Stimulated activated CD8-positive, alpha-beta memory T cell treated with anti-CD3 and anti-CD28 coated beads, Interleukin-15, amount 100 ng/mL, for 4 hours (primary cell): ENCODE measurements at places on chromosomes 12 and 14.
A peak's percentile ranks its signal among the peaks of the same experiment; 100 is the strongest.

- DNase-seq = no peak
Observed at GRCh38 chr12:129570796-129571400, 332.9 kb downstream of the TMEM132D start.

DNA sequence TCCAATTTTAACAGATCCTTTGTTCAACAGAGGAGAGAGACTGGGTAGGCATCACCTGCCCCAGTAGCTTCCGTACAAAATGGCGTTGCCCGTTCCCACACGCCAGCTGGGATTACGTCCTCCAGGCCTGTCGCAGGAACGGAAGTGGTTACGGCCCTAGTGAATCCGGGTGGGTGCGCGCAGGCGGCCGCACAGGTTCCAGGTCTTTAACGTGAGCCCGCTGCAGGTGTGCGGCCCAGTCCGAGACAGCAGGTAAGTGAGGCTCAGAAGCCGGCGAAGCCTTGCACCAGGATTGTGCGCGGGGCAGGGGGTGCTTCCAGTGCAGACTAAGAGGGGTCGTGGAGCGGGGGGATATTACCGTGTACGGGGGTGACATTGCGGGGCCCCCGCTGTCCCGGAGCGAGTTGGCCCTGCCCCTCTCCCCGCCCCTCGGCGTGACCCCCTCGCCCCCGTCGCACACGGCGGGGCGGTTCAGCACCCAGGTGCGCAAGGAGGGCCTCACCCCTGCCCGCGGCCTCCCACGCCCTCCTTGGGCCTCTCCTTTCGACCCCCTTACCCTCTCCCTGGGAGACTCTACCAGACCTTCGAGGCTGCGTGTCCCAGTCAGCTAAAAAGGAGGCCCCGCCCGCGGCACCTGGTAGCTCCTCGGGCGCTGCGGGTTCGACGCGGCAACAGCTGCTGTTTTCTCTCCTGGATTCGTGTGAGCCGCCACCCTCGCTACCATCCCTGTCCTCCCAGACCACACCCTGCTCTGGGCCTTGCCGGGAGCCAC is at the start of gene EXD2:
TSS of gene EXD2 (plus strand) at position 159 of the 772 bp plus-strand sequence. CDS start 17,973 bp downstream, outside the sequence.
- DNase-seq = peak; percentile 38

DNA sequence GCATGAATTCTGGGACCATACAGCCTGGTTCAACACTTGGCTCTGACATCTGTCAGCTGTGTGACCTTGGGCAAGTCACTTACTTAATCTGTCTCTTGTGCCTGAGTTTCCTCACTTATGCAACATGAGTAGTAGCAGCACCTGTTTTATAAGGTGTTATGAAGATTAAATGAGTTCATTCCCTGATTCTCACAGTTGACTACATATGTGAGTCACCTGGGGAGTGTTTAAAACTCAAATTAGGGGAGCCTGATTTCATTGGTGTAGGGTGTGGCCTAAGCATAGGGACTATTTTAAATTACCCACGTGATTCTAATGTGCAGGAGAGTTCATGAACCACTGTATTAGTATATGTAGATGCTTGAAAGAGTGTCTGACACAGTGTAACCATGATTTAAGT is 36.7 kb upstream of the TMEM233 start:
- no peak for DNase-seq

DNA sequence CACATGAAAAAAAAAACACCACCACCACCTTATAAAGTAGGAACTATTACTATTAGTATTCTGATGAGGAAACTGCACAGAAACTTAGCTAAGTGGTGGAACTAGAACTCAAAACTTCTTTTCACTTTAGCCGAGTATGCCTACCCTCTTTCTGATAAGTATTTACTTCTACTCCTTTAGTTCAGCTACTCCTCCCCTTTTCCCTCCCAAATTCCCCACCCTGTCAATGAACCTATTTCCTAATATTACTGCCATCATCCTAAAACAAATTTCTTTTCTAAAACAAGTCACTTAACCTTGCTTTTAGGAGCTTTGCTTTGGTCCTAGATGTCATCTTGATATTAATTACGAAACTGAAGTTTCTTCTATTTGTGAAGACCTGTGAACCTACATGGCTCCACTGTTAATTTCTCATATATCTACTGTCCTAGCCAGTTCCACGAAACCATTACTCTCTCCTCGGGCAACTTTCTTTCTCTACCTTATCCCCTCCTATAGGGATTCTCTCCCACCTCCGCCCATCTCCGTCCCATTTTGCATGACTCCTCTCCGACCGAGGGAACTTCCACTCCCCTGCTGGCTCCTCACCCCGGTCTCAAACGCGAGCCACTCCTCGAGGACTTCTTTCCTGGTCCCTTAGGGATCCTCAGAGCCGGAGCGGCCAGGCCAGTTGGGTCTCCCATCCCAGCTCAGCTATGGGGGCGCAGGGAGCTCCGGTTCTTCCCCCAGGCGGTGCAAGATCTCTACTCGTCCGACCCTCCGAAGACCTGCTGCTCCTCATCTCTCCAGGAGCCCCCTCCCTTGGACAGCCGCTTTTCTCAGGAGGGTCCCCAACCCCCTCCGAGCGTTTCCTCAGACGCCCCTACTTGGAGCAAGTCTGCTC is 1.1 kb downstream of the NUMB start:
- DNase-seq = no peak

DNA sequence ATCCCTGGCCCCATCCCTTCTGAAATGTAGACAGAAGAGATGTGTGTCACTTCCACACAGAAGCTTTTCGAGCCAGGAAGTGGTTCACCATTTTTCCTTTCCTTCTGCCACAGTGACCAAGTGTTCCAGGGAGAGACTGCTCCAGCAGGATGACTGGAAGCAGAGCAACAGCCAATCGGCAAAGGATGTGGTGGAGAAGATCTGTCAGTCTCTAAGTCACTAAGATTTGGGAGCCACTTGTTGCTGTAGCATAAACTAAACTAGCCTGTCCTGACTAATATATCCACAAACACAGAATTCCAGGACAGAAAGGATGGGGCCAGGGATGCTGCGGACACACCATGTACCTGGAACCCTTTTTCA is 42.9 kb downstream of the DUSP6 start:
- no peak for DNase-seq

DNA sequence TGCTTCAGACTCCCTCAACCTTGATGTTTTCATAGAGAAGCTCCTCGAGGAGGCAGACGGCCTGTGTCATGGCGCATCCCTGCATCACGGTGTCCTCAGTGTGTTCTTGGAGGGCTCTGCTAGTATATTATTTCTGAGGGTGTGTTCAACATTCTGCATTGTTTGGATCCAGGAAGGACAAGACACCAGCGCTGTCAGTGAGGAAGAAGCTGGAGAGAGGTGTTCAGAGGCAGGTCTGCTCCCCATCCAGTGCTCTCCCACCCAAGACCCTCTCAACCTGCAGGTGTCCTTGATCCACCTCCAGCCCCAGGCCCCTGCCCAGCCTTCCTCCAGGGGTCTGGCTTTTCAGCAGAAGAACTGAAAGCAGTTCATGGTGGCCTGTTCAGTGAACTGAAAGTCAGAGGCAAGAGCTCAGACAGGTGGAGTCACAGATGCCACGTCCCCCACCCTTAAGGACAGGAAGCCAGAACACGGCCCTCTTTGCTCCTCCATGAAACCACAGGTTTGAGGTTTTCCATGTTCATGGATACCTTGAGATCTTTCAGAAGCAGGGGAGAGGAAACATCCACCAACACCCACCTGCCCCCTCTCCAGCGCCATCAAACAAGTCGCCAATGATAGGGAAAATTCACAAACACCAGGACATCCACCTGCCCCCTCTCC is 37.4 kb downstream of the DIO3 start:
- DNase-seq = no peak

- no peak for DNase-seq
Observed at GRCh38 chr12:42564996-42565395, 24.6 kb downstream of the PRICKLE1 start.

- DNase-seq = no peak
Observed at GRCh38 chr14:62896932-62897456, 148.3 kb downstream of the KCNH5 start.

- DNase-seq = no peak
Observed at GRCh38 chr12:103279444-103279843, 216.3 kb downstream of the C12orf42 start.

GRCh38 chr14:106347890-106348755 is 821.7 kb downstream of the TMEM121 start:
- no peak for DNase-seq

DNA sequence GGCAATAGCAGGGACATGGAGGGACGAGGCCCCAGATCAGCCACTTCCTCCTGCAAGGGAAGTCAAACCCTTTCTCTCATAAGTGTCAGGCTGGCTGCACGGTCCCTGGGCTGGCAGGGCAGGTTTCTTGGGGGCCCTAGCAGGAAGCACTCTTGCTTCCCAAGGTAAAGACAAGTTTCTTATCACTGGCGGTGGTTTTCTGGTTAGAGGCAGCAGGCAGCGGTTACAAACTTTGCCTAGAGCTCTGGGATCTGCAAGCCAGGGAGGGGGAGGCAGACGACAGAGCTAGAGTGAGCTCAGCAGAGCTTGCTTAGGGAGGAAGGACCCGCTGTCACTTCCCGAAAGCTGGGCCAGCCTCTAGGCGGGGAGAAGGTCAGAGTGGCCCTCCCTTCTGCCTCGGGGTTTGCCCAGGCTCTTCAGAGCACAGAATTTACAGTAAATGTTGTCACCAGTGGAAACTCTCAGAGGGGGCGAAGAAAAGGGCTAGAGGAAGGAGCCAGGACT is 20.4 kb downstream of the BATF start:
- peak; percentile 64 for DNase-seq

GRCh38 chr12:45601390-45601789 is 128.1 kb upstream of the ARID2 start:
- DNase-seq = no peak

GRCh38 chr14:68689511-68689910 is 103.4 kb downstream of the ZFP36L1 start:
- no peak for DNase-seq
